ENCODE measurements at places on chromosomes 2 and 18.

DNA sequence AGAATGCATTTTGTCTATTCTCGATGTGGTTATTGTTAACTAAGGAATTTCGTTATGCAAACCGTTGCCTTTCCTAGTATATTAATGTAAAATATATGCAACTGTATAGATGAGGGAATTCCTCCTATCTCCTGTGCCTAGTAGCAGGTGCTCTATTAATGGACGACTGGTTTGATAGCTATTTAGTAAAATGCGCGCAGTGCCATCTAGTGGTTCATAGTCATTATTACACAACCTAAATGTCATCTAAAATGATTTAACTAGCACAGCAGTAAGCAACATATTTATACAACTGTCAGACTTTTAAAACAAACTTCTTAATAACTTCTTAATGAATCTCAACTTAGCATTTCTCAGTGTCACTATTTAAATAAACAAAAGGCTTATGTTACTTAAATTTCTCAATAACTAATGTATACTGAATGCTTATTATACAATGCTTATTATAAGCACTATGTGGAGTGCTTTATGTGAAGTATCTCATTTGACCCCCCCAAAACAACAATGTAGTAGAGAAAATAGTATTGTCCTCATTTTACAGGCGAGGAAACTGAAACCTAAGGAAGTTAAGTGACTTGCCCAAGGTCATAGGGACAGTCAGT is 77.9 kb downstream of the DTNA start:
- DNase-seq: no peak

GRCh38 chr2:98708396-98709186 is 22.3 kb downstream of the MGAT4A start:
- no peak for DNase-seq

DNA sequence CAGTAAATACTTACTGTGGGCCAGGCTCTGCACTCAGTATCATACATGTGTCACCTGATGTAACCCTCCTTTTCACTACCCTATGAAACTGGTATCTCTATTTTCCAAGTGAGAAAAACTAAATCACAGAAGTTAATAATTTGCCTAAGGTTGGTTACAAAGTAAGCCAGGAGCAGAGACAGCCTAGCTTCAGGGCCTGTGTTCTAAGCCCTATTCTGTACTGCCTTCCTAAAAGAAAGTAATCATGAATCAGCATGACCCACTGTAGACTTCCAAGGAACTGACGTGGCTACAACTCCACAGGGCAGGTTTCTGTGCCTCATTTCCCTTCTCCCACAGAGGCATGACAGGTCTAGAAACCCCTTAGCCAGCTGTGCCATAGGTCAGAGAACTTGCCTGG is 14.3 kb downstream of the ZNF142 start:
- DNase-seq: no peak

DNA sequence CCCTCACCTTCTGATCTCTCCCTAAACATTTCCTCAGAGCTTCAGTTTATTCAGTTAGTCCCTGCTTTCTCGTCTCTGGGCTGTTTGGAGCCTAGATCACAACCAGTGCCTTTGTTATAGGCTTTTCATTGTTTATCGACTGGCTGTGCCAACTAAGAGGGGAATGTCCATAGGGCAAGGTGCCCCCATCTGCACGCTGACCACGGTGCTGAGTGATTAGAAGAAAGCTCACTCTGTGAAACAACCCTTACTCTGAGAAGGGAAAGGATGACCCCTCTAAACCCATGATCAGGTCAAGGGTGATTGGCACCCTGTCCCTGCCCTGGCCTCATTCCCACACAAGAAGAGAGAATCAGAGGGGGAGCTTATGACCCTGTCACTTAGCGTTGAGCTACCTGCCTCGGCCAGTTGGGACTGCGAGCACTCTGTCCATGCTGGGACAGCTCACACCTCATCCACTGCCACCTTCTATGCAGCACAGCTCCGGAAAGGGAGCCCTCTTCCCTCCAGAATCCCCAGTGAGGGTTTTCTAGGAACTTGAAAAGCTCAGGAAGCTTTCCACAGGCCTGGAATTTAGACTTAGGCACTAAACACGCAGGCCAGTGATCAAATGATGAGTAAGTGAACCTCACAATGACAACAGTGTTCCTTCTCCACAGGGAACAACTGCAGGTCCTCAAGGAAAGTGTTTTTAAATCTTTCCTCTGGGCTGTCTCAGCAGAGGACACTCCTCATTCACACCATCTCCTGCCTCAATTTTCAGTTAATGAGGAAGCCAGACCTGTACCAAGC is 2.3 kb upstream of the ACTG2 start:
- no peak for DNase-seq

- DNase-seq: no peak
Observed at GRCh38 chr2:223306371-223306770, 254.4 kb downstream of the KCNE4 start.

- no peak for DNase-seq
Observed at GRCh38 chr18:76203552-76203951, 291.5 kb downstream of the ZNF516 start.

DNA sequence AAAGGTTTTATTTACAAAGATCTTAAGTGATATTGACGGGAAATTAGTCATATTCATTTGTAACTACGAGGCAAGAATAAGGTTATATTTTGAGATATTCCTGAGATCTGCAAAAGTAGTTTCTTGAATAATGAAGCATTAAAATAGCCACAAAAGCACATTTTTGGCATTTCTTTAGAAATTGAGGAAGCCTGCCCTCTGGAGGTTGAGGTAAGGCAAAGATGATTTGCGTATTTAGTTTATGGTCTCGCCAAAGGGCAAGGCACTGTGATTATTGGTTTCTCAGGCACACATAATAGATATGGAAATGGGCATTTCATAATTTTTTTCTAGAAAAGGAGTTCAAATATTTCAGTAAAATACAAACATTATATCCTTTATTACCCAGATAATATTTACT is 143.7 kb upstream of the RPRM start:
- DNase-seq: no peak

- no peak for DNase-seq
Observed at GRCh38 chr2:168373468-168373867, 82.6 kb upstream of the CERS6 start.

DNA sequence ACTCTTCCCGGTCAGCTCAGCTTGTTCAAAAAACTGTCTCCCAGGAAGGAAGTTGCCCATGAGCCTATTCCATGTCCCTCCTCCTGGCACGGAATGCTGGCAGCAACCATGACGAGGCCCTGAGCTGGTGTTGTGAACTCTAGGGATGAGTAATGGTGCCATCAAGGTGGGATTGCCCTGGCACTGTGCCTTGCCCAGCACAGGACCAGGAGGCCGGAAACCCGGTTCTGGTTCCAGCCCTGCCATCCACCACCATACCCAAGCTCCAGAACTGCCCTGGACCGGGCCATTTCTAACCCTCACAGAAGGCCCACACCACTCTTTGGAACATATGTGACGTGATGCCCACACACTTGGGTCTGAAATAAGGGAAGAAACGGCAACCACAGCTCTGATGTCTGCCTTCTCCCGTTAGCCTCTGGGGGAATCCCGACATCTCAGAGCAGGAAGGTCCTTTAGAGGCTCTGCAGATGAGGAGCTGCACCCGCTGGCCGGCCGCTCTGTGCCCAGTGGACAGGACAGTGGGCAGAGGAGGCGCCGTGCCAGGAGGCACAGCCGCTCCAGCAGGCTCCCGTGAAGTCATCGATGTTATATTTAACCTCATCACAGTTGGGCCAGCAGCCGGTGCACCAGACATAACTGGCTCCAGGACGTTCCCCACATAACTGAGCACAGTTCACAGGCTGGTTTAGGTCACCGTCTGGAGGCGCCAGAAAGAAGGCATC is 462.1 kb upstream of the ID2 start:
- no peak for DNase-seq

GRCh38 chr2:240568678-240569522 is 616 bp downstream of the RNPEPL1 start:
- peak; percentile 41 for DNase-seq

DNA sequence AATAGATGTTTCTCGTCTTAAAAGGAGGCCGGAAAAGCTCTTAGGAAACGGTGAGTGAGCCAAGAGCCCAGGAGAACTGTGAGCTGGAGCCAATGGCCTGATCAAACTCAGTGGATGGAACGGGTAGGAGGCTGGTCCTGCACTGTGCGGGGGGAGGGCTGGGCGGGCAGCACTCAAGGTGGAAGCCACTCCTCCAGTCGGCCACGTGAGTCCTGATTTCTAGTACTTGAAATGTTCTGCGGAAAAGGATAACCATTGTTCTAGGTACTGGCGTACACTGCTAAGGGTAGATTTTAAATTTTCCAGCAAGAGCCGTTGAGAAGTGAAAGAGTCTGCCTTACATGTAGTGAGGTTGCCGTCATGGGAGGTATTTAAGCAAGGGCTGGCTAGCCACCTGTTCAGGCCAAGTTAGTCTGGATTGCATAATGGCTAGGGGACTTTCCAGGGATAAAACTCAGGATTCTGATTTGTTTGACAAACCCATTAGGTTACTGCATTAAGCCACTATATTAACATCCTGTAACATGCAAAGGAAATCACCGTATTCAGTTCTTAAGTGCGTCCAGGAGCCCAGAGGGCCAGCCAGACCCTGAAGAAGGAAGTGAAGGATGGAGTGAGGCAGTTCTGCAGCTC is 51.3 kb upstream of the ODC1 start:
- no peak for DNase-seq

GRCh38 chr2:175004730-175004979 is 526 bp downstream of the CHN1 start:
- no peak for DNase-seq

GRCh38 chr2:192809173-192809572 is 614.4 kb upstream of the TMEFF2 start:
- DNase-seq: no peak

DNA sequence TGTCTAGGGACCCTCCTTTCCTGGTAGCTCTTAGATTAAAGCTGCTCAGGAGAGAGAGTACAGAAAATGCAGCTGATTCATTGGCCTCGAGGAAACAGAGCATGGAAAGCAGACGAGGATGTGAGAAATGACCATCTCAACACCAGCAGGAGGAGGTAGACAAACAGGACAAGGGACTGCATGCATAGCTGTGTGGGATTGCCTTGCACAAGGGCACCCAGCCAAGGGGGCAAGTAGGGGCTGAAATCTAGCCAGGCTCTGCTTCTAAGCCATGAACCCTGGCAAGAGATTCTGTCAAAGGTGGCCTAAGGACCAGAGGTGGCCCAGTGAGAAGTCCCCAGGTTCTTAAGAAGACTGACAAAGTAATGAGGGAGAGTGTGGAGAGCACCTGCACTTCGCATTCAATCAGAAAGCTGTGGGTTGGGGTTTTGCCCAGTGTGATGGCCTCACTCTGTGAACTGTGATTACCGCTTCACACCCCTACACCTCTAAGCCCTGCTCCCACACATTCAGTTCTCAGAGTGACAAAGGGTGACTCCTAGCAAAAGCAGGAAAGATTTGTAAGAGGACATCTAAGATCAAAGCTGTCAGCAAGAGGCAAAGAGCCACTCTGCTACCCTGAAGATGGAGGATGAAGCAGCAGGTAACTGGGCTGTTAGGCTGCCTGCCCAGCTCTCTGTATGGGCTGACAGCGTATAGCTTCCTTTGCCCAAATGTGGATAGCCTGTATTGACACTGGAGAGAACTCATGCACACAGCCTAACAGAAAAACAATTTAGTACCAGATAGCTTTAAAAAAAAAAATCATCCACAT is 151.3 kb upstream of the PELI1 start:
- DNase-seq: no peak

GRCh38 chr18:57640236-57640635 is 18.6 kb upstream of the NARS1 start:
- no peak for DNase-seq

GRCh38 chr2:181790716-181791649 is 100.5 kb upstream of the ITPRID2 start:
- no peak for DNase-seq

DNA sequence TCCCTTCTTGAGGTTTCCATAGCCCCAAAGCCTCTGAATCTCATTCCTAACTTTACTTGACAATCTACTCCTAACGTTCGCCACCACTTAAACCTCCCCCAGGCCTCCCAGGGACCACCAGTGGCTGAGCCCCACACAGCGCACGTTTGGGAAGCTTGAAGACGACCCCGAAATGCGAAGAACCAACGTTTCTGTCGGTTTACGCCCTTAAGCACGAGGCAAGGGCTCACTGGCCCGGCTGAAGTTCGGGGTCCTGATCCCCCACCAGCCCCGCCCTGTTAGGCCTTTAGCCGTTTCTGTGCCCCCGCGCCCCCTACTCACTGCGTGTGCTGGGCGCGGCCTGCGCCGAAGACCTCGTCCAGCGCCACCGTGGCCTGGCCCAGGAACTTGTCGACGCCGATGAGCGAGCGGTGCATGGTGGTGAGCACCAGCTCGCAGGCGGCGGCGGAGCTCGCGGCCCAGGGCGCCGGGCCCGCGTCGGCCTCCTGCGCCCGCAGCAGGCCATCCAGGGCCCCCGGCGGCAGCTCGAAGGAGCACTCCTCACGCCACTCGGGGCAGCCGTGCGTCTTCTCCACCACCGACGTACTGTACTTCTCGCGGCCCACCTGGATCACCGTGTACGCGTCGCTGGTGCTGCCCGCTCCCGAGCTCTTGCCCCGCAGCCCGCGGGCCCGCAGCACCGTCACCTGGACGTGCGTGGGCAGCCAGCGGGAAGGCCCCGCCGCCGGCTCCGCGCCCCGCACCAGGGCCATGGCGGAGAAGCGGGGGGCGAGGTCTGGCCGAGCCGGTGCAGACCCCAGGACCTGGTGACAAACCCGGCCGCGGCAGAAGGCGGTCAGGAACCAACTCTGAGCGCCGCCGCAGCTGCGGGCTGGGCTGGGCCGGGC is 479 bp downstream of the RAB11FIP5 start:
- peak; percentile 12 for DNase-seq

DNA sequence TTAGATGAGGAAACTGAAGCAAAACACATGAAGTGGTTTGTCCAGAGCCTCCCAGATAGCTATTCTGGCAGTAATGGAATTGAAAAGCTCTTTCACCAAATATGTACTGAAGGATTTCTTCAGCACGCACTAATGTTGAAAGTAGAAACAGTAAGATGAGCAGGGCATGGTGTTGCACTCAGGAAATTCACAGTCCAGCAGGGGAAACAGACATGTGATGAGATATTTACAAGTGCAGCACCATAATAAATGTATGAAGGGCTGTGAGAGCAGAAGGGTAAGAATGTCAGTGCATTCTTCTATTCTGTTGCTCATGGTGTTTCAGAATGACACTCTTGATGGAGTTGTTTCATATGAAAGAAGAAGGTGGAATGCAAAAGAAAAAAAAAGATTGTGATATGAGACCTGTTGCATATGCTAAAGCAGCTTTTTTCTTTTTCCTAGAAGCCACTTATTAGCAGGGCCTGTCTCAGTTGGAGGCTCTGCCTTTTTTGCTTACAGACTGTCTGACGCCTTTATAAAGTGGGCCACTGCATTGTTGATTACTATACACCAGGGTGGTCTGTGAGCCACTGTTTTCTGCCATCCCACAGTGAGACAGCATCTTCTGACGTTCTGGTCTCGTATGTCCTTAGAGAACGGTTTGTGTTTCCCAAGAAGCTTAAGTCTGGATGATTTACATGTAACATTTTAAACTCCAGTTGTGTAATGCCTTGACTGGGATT is 516.9 kb downstream of the ARHGAP15 start:
- DNase-seq: no peak
